ENCODE measurements at places on chromosomes 2 and 18.
A peak's percentile ranks its signal among the peaks of the same experiment; 100 is the strongest.

DNA sequence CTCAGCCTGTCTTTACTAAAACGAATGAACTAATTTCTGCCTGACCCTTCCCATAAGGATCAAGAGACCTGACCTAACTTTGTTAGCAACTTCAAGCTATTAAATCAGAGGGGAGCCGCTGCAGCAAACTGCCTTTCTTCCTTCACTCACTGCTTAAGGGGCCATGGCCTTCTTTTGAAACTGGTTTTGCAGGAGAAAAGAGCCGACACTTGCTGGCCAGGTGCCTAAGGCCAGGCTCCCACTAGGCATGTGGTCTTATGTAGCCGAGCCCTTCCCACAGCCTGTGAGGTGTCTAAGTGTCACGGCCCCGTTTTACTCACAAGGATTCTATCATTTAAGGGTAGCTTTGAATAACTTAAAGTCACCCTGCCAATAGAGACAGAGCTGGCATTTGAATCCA, 130.8 kb downstream of the ZNF236 start:
- no peak for DNase-seq

- DNase-seq, result no peak
These were observed 27.2 kb upstream of the PDIA6 start for GRCh38 chr2:10839813-10840212.

DNA sequence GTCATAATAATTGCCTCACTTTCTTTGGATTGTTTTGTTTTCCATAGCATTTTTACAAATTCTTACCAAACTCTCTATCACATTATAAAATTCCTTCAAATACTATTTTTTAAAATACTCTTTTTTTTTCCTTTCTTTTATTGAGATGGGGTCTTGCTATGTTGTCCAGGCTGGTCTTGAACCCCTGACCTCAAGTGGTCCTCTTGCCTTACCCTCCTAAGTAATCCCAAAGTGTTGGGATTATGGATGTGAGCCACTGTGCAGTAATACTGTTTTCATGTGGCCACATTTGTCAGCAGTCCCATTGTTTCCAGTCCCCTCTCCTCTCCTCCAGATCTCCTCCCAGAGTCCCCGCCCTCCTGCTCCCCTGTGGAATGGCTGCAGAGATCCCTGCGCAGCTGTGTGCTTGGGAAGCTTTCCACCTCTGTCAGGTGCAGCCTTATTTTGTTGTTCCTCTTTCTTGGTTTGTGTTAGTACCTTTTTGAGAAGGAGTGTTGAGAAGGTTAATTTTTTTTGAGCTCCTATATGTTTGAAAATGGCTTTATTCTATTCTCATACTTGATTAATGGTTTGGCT, 227.3 kb downstream of the LOXHD1 start:
- no peak for DNase-seq

DNA sequence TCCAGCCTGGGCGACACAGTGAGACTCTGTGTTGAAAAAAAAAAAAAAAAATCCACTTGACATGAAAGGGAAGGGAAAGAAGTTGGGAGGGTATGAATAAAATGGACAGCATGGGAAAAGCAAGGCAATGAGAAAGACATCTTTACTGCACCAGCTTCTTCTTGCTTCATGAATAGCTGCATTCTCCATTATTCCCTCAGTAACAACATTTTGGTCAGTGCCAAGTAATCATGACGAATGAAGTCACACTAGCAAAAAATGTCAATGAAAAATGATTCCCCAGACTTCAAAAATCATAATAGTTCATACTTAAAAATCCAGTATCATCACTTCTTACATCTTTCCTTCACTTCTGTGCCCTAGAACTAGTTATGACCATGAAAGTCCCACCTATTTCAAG, 30.4 kb downstream of the ADAM17 start:
- DNase-seq, result no peak

DNA sequence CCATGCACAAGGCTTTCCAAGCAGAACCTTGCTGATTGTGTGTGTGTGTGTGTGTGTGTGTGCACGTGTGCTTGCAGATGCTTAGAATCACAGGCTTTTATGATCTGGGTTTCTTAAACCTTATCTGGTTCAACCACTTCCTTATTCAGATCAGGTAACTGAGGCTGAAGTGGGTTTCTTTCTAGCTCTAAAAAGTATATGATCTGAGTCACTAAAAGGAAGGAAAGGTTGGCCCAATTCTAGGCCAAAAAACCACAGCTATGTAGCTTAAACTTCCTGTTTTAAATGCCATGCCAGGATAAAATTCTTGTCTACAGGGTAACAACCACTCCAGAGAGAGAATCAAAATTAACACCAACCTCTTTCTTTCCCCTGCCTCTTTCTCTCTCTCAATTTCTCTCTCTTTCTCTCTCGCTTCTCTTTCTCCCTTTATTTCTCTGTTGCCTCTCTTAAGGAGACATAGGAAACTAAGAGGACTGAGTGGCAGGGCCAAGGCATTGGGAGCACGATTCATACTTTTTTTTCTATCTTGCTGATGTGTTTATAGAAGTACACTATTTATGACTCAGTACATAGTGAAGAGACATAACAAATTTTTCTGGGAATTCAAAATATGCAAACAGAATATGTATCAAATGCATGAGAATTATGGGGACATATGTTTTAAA, 140.3 kb downstream of the TRIB2 start:
- DNase-seq, result peak; percentile 86

GRCh38 chr2:37689751-37690150, 18.3 kb upstream of the CDC42EP3 start:
- DNase-seq, result peak; percentile 16

DNA sequence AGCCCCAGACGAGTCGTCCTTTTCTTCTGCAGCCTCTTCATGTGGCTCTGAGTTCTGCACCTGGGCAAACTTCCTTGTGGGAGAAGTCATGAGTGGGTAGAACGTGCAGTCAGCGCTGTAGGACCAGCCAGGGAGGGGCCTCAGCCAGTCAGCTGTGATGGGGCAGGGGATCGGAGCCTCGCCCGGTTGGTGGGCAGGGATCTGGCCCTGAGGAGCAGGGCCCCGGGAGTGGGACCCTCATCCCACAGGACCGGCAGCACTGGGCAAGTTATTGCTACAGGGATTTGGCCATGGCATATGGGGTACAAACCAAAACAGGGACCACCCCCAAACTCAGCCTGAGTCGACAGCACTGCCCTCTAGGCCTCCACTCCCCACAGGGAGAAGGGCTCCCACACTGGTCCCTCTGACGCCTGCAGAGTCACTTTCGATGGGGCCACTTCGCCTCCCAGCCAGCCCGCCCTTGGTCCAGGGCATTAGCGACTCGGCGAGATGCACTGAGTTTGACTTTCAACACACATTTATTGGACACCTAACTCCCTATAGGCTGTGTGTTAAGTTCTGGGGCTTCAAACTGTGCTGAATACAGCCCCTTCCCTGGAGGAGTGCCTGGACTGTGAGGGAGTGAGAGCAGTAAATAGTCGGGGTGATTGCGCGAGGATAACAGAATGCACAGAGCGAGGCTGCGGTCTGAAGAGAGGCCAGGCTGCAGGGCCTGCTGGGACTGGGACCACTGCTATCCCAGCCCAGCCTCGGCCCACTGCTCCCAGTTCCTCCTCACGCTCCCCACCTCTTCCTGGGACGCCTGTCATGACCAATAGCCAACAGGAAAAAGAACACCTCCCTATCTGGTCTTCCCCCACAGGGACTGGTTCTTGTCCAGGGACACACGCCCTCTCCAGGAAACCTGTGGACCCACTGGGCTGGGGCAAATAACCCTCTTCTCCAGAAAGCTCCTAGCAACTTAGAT, 55.9 kb downstream of the SDC1 start:
- no peak for DNase-seq

GRCh38 chr2:128423788-128424165, 105.1 kb upstream of the HS6ST1 start:
- no peak for DNase-seq

- DNase-seq, result no peak
These were observed 15.4 kb upstream of the RAB27B start for GRCh38 chr18:54812885-54813284.

DNA sequence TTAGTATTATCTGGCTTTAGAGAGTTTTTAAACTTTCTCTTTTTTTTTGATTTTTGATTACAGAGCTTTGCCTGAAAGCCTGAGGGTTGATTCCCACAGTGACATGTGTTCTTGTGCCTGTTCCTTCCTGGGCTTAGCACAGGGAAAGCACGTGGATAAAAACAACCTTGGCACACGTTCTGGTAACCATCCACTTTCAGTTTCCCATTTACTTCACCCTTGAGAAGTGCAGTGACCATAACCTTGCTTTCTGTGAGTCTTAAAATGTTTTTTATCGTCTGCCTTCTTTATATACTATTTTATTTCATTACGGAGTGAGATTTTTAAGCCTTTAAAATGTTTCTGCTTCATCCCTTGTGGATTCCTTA, 11.5 kb downstream of the CD226 start:
- DNase-seq, result no peak

- DNase-seq, result no peak
These were observed 75.7 kb downstream of the MBOAT2 start for GRCh38 chr2:8927510-8928455.

- no peak for DNase-seq
These were observed 1.3 kb downstream of the SLC20A1 start for GRCh38 chr2:112646791-112647689.

Data from EL (cell line).